ENCODE measurements at places on chromosomes 1 and 21.

DNA sequence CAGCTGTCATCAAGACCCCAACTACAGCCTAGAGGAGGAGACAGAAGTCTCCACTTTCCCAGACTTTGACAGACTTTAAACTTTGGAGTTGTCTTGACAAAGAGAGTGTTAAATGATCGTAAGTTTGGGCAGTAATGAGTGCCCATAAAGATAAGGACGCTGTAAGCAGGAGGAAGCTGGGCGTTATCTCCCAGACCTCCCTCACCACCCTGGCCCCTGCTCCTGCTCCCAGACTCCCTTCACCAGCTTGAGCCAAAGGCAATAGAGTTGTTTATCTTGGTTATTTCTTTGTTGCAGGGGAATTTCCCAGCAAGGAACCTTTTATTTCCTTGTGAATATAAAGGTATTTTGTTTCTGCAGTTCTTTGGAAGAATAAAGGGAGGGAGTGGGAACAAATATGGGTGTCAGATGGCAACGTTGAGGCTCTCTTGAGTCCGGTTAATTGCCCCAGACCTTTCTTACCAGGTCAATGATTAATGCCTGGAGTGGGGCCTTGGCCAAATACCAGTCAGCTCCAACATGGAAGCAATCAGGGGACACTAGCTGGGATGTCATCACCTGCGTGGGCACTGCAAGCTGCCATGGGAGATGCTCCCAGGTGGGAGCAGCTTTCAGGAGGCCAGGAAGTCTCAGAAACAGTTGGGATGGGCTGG, 4.4 kb downstream of the PIGR start:
- no peak for DNase-seq

DNA sequence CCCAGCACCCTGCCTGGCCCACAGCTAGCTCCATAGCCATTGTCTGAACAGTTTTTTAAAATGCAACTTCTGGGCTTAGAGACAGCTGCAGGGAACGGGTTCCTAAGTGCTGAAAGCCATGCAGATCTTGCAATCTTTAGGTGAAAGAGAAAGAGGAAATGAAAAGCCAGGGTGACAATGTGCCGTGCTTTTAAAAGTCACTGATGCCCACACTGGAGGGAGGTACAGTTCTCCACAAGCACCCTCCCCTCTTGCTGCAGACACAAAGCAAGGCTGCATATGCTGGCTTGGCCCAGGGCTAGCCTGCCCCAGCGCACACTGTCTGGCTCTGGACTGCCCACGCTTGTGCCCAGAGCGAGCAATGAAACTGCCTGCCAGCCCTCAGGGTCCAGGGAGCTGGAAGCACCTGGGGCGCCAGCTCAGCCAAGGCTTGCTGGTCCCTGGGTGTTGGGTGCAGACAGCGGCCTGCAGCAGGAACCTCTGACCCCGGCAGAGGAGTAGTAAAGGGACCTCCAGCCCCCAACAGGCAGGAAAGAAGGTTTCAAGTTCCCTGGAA, 70.4 kb downstream of the AJAP1 start:
- DNase-seq = no peak

- no peak for DNase-seq
Measured at GRCh38 chr21:40754466-40754865, 92.5 kb downstream of the DSCAM start.

GRCh38 chr1:65330822-65331221, 21.5 kb downstream of the DNAJC6 start:
- DNase-seq = no peak

DNA sequence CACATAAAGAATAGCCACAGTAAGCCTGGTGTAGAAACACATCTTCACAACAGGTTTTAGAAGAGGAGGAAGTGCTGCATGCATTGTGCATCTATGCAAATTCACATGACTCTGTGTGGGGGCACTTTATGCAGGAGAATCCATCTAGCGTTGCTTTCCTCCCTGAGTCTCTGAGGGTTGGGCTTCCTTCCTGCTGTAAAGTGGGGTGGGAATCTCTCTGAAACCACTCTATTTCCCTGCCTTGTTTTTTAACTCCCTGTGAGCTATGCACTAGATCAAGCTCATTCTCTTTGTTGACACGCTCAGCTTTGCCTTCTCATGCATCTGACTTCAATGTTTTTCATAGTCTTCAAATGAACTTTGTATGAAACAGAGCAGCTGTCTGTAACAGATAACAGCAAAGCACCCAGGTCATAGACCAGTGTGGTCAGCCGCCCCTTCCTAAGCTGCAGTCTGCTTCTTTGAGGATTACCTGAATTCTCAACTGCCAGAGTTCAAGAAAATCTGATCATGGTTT, 102.7 kb upstream of the DPH5 start:
- no peak for DNase-seq

GRCh38 chr21:23801292-23801691, 1806.0 kb downstream of the MRPL39 start:
- DNase-seq = no peak

DNA sequence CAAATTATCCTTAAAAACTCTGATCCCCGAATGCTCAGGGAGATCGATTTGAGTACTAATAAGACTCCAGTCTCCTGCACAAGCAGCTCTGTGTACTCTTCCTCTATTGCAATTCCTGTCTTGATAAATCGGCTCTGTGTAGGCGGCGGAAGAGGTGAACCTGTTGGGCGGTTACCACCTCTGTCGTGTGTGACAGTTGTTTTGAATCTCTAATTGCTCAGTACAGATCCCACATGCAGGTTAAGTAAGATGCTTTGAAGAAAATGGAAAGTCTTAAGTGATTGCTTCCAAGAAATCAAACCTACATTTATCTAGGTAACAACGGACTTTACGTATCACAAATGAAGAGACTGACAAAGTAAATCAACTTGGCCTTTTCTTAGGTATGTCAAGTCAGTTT, 35.5 kb downstream of the COA6 start:
- peak; percentile 34 for DNase-seq

DNA sequence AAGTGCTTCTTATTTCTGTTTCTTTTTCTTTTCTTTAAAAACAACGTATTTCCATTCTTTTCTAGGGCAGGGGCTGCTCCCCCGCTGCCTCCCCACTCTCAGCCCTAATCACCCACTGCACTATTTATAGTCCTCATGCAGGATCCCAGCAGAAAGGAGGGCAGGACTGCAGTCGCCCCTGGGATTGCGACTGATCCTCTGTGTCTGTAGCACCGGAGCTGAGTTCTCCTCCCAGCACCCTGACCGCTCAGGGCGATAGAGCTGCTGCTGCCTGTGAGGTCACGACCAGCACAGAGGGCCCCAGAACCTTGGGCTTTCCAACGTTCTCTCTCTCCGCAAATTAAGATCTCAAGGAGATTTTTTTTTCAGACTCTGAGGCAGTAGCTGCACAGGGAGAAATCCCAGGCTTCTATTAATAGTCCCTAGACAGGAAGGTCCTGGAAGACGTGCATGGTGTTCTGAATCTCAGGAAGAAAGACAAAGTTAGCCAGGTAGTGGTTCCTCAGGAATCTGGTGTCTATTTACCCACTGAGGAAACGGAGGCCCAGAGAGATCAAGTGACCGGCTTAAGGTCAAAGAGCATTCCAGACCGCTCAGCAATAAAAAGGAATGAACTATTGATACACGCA, 46.8 kb downstream of the PRAMEF20 start:
- DNase-seq = no peak

GRCh38 chr21:31879241-31879650, 6.4 kb downstream of the HUNK start:
- DNase-seq = no peak

DNA sequence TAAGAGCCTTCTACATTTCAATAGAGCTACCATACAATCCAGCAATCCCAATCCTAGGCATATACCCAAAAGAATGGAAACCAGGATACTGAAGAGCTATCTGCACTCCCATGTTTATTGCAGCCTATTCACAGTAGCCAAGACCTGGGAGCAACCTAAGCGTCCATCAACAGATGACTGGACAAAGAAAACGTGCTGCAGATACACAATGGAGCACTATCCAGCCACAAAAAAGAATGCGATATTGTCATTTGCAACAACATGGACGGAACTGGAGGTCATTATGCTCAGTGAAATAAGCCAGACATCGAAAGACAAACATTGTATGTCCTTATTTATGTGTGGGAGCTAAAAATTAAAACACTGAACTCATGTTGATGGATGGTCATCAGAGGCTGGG, 115.3 kb downstream of the HLCS start:
- DNase-seq = no peak

GRCh38 chr1:155050560-155051341, at the start of gene ADAM15:
ADAM15 (plus strand) TSS chr1:155051316; CDS start chr1:155051387, 71 bp downstream.
- peak; percentile 41 for DNase-seq

DNA sequence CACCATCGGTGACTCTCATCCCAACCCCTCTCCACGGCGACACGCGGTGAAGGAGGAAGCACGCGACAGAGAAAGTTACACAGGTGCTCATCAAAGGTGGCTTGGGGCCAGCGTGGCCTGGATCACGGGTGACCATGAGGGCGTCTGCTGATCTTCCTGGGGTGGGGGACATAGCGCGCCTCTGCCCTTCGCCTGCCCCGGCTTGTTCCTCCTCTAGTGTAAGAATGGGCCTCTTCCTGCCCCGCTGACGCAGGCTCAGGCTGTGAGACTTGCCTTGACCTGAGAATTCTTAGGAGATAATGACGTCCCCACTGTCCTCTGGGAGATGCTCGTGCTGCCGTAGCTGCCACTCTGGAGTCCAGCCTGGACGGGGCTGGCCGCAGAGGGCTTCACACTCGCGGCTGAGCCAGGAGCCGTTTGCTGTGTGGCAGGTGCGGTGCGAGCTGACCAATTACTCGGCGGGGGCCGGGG, 39.0 kb upstream of the TMEM52 start:
- no peak for DNase-seq

DNA sequence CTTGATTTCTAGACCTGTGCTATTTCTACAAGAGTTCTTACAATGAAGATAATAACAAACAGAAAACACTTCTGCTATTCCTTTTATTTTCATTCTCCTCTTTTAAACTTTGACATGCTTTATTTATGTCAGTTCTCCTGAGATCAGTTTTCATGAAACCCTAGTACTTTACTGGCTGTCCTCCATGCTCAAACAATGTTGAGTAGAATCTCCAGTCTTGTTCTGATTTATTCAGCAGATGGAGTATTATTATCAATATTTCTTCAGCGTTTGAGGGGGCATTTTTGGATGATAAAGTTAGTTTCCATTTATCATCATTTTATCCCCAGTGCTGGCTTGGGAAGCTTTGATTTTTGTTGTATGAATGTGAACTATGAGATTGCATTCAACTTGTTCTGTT, 85.9 kb upstream of the WARS2 start:
- DNase-seq = no peak

DNA sequence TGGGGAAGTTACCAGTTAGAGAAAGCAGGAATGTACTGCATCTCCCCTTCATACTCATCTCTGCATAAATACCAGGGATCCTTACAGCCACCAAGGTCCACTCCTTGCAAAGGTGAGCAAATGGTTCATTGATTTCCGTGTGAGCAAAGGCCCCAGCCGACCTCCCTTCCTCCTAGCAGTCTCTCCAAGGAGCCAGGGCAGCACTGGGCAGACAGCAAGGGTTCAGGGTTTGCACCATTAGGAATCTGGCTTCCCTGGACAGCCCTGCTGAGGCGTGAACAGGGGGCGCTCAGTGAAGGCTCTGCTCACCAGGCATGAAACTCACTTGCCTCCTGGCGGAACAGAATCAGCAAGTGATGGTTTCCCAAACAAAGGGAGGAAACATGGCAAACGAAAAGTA, 65.7 kb downstream of the MRPL37 start:
- DNase-seq = no peak

DNA sequence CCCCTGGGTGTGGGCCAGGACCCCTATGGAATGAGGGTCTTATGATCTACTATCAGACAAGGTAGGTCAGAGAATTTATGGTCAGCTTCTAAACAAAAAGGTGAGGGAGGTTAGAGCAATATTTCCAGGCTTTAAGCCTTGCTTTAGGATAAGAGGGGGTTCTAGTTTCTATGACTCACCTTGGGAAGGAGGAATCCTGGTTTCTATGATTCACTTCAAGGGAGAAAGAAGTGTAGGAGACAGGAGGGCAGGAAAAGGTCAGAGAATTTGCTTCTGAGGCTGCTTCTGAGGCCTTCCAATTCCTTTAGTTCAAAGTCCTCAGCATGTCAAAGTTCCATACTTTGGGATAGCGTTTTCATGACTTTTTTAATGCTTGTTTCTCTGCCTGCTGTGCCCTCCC, 35.2 kb downstream of the RGL1 start:
- DNase-seq = no peak

GRCh38 chr1:230276401-230276800, 149.7 kb downstream of the PGBD5 start:
- no peak for DNase-seq

- DNase-seq = no peak
Measured at GRCh38 chr1:31410871-31411270, 2.1 kb upstream of the SERINC2 start.

DNA sequence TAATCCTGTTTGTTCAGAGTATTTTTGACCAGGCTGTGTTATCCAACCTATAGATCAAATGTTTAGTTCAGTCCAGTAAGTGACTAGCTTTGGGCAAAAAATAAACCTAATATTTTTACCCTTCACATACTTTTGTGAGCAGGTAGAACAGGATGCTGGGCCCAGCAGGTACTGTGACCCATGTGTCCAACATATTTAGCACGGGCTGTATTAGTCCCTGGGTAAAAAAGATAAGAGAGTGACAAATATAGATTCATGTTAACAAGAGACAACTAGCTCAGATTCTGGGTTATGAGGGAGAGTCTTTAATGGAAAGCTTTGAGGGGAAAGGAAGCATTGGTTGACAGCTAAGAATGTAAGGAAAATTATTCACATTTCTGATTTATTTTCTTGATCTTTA, 43.1 kb downstream of the OLFM3 start:
- DNase-seq = no peak

DNA sequence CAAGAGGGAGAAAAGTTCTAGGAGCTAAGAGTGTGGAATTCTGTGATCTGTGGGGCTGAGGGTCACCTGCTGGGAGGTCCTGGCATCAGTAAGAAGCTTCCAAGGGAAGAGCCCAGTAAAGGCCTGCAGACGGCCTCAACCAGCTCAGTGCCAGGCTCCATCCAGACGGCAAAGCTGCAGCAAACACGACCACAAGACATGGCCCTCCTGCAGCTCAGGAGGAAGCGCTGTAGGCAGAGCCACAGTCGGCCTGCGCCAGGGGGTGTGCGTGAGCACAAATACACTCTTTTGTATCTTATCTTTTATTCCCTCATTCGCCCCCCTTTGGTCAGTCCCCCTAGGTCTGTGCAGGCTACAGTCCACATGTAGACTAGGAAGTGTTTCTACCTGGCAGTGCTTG, 13.4 kb downstream of the C1orf174 start:
- no peak for DNase-seq
